Stimulated activated CD4-positive, alpha-beta T cell treated with anti-CD3 and anti-CD28 coated beads, Interleukin-12 subunit alpha, Interleukin-12 subunit beta, amount 100 ng/mL, for 48 hours (primary cell): ENCODE measurements at places on chromosomes 4 and X.

- no peak for DNase-seq
Observed at GRCh38 chr4:39046249-39046648, 14.0 kb upstream of the TMEM156 start.

DNA sequence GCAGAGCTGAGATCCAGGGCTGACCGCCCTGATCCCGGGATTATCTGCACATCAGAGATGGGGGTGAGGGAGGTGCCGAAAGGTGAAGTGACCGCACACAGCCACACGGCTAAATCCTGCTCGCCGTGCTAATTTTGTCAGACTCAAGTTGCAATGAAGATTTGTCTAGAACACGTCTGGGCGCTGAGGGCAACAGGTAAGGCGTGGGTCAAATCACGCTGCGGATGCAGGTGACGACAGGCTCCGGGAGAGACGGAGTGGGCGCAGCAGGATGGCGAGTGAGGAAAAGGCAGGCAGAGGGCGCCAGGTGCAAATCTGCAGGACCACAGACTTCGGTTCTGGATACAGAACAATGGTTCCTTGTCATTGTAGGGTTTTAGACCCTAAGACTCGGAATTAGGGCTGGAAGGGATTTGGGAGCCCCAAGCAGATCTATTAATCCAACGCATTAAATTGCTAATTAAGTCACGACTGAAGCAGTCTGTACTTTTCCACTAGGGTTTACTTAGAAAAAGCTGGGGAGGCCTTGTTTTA is 1.9 kb upstream of the TBC1D14 start:
- DNase-seq: no peak

- no peak for DNase-seq
Observed at GRCh38 chr4:100362366-100362765, 155.5 kb downstream of the EMCN start.

- DNase-seq: no peak
Observed at GRCh38 chr4:183588691-183589090, 70.3 kb downstream of the RWDD4 start.

DNA sequence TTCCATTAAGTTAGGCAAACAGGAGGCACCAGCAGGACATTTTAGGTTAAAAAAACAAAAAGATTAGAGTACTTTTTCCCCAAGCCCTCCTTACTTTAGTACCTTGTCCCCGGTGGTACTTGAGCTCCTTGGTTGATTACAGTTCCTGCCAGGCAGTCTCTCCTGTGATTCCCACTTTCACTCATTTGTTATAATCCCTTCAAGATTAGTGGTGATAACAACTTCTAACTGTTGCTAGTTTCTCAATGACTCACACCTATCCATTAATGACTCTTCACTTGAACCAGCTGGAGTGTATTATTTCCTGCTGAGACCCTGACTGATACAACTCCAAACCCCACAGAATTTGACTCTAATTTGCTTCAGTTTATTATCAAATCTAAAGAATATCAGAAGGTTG is 765.0 kb upstream of the DIAPH2 start:
- DNase-seq: no peak

- DNase-seq: no peak
Observed at GRCh38 chr4:12897954-12898353, 586.2 kb downstream of the RAB28 start.

DNA sequence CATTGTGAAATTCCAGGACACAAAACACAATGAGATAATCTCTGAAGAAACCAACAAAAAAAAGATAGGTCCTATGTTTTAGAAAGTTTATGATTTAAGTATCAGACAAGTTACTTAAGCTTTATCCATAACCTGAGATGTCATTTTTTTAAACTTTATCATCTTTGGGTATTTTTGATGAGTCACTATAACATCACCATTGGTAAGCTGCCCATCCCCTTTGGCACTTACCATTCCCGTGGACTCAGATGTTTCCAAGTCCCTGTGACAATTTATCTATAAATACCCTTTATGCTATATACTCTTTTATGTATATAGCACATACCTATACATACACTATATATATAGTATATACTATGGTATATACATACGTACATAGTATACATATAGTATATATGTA is 198.9 kb upstream of the GEMIN8 start:
- DNase-seq: no peak

- no peak for DNase-seq
Observed at GRCh38 chrX:96771486-96771885, 86.8 kb downstream of the DIAPH2 start.

DNA sequence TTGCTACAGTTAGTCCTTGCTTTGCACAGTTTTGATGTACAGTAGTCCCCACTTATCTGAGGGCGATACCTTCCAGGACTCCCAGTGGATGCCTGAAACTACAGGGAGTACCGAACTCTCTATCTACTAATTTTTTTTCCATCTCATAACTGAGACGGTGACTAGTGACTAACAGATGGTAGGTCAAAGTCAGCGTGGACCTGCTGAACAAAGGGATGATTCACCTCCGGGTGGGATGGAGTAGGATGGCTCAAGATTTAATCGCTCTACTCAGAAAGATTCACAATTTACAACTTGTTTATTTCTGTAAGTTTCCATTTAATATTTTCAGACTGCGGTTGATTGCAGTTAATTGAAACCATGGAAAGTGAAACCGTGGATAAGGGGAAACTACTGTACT is 655.8 kb downstream of the ZNF674 start:
- DNase-seq: no peak

DNA sequence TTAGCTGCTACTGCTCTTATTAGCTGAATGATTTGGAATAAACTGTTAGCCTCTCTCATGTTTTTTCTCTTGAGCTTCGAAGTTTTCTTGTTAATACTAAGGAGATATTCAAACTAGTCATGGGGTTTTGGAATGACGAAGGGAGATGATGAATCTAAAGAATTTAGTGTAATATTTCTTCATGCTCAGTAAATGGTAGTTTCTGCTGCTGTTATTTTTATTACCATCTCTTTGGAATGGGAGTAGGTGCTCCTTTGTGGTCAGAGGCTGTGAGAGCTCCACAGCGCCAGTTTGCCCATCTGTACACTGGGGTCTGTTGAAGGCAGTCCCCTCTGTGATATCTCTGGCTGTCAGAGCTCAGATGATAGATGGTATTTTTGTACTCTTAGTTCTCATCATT is 33.7 kb downstream of the HTT start:
- no peak for DNase-seq

DNA sequence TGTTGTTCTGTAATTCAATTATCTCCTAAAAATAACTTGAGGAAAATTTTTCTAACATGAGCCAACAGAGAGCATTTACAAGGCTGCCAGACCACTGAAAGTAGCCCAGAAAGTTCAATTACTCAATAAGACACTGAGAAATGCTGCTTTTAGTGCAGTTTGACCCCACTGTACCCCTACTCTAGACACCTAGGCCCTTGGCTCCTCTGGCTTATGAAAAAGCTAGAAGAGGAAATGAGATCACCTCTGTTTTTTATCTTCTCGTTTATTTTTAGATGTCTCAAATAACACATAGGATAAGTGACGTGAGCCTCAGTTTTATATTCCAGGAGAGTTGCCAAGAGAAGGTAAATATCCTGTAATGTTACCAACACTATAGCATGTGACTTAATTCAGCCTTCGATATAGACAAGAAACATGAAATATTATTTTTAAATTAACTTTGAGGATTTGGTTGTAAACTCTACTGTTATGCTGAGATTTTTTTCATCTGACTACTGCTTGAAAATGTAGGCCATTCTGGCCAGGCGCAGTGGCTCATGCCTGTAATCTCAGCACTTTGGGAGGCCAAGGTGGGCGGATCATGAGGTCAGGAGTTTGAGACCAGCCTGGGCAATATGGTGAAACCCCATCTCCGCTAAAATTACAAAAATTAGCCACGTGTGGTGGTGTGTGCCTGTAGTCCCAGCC is 24.4 kb downstream of the TNIP3 start:
- DNase-seq: no peak

DNA sequence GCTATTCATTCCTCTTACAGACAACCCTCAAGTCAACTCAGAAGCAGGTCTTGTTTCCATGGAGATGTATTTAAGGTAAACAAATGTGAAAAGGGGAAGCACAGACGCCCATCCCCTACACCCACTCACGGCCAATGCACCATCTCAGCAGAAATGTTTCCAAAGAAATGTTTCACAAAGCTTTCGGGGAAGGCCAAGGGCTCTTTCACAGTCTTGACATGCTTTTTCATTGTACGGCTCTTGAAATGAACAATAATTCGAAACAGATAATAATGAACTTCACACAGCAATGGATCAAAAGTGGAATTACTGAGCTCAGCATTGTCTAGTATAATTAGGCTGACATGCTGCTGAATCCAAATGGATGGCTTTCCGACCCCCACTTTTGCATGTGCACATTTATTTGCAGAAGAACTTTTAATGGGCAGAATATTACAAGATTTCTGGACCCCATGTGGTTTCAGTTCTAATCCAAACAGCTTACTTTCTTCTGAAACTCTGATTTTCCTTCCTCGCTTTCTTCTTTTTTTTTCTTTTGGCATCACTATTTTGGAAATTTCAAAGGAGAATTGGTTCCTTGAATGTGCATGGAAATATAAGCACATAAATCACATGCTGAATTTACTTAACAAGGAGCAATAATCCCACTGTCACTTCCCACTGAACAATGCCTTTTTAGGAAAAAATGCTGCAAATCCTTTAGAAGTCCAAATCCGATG is 160.9 kb downstream of the SMIM20 start:
- DNase-seq: peak; percentile 75

DNA sequence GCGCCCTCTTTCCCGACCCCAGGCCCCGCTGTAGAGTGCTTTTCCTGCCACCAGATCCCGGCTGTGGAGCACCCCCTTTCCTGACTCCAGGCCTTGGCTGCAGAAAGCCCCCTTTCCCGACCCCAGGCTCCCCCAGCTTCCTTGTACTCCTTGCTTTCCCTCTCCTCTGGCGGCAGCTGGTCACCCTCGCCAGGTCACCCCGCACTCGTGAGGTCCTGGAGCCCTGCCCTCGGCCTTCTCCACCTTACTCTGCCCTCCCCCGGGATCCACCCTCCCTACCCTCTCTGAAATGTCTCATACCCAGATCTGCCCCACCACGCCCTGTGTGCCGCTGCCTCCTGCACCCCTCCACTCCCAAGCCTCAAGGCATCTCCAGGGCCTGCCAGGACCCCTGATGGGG is 25.0 kb upstream of the C4orf50 start:
- DNase-seq: no peak

GRCh38 chr4:112884406-112884805 is 165.0 kb upstream of the ANK2 start:
- no peak for DNase-seq

GRCh38 chrX:69179380-69179911 is 14.2 kb upstream of the PJA1 start:
- no peak for DNase-seq

DNA sequence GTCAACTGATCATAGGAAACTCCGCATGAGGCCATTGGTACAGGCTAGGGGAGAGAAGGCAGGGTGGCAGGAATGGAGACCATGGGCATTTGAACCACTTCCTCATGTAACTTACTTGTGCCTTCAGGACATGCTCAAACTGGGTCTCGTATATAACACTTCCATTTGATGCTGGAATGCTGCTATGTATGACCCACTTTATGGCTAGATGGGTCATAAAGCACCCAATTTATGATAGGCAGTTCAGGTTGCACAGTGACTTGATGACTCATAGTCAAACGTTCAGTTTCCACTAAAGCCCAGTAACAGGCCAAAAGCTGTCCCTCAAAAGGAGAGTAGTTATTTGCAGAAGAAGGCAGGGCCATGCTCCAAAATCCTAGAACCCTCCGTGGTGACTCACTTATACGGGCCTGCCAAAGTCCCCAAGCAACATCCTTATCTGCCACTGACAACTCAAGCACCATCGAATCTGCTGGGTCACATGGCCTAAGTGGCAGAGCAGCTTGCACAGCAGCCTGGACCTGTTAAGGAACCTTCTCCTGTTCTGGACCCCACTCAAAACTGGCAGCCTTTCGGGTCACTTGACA is 236.4 kb downstream of the ZC4H2 start:
- no peak for DNase-seq

GRCh38 chr4:55017406-55017805 is 108.0 kb downstream of the KDR start:
- DNase-seq: no peak

DNA sequence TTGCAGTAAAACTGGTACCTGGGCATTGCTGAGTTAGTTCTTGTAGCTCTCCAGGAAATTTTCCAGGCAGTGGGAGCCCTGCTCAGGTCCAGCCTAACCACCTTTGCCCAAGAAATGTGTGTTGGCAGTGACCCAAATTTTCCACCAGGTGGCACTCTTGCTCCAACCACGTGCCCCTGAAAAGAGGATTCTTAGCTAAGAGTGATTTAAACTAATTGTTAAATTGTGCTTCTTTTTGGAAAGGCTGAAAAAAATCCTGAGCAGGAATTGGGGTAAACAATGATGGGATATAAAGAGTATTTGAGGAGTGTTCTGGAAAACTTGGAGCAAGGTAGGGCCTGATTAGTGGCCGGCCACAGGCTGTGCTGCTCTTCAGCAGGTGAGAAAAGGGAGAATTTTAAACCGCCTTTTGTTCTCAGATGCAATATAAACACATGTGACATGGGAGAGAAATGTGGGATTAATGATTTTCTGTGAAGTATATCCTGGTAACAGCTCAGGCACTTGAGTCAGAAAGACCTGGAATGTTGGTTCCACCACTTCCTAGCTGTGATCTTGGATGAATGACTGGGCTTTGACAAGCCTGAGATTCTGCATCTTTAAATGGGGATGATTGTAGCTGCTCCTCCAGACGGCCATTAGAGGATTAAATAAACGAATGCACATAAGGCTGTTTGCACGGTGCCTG is 219.6 kb downstream of the PTTG2 start:
- DNase-seq: peak; percentile 59

DNA sequence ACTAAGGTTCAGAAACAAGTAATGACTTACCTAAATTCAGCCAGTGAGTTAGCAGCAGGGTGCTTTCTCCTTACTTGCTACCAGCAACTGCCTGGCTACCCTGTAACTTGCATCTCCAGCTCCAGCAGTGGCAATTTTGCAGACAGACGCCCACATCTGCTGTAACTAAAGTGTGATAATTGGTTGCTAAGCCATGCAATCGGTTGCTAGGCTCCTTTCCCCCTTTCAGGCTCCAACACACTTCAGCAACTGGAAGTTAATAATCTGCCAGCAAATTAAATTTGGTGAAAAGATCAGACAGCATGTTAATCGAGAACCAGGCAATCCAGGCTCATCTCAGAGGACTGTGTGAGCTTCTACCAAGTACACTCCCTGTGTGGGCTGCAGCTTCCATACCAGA is 24.2 kb upstream of the ARHGEF9 start:
- DNase-seq: no peak

DNA sequence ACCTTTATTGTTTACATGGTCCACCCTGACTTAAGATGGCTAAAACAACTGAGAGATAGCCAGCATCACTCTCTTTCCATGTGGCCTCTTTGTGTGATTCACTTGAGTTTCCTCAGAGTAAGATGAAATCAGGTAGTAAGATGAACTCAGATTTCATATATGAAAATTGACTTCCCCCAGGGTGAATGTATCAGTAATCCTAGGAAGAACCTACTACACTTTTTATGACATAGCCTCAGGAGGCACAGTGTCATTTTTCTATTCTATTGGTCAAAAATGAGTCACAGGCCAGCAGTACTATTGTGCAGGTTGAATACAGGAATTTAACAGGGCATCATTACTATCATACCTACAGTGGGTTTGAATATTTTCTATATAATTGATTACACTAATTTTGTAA is 14.6 kb upstream of the SULT1E1 start:
- DNase-seq: no peak
